Epithelial cell of umbilical artery (primary cell): ENCODE measurements at places on chromosomes 4 and X. TPM values are rescaled to one million over a fixed set of nuclear protein-coding genes. Genes with fewer than 3 reads are reported as not detected.

P2RY4 gene
- total RNA-seq = not detected in 2 replicates

SSX2B gene
- total RNA-seq = not detected in 2 replicates

PDZD4 gene
- 0.32 TPM in 1 of 2 replicates, not detected in the other for total RNA-seq

GAGE12J gene
- total RNA-seq = not detected in 2 replicates

EFHC2 gene
- not detected in 2 replicates for total RNA-seq
